LHCN-M2 (cell line): ENCODE measurements at places on chromosomes 2 and 18. TPM values are rescaled to one million over a fixed set of nuclear protein-coding genes. Genes with fewer than 3 reads are reported as not detected.

DNA sequence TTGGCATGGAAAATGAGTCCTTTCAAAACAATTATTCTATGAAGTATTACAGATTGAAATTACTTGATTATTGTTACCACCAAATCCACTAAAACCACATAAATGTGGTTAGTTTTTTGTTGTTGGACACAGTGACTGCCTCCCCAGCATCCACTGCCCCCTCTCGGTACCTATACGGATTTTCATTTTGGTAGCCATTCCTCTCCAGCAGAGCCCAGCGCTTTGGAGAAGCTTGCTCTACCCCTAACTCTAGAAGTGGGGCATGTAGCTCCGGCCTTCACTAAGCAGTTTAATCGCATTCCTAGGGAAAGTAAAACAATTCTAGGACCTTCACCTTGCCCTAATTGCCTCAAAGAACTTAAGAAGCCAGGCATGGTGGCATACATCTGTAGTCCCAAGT is 24.2 kb downstream of the OLA1 start:
- DNase-seq, result no peak

HOXD10 gene
- not detected in 2 replicates for total RNA-seq

DNA sequence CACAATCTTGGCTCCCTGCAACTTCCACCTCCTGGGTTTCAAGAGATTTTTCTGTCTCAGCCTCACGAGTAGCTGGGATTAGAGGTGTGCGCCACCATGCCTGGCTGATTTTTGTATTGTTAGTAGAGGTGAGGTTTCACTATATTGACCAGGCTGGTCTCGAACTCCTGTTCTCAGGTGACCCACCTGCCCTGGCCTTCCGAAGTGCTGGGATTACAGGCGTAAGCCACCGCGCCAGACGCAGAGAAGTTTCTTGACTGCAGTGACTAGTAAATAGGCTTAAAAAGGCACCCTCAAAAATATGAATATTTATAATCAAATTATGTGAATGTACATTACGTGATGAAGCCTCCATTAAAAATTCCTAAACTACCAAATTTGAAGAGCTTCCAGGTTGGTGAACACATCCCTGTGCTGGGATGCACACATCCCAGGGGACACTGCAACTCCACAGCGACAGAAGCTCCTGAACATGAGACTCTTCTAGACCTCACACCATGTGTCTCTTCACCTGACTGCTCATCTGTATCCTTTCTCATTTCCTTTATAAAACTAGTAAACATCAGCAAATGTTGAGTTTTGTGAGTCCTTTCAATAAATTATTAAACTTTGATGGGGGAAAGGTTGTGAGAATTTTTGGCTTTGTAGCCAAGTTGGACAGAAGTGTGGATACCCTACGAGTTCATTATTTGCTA is 203.3 kb upstream of the SPOPL start:
- DNase-seq, result no peak

DNA sequence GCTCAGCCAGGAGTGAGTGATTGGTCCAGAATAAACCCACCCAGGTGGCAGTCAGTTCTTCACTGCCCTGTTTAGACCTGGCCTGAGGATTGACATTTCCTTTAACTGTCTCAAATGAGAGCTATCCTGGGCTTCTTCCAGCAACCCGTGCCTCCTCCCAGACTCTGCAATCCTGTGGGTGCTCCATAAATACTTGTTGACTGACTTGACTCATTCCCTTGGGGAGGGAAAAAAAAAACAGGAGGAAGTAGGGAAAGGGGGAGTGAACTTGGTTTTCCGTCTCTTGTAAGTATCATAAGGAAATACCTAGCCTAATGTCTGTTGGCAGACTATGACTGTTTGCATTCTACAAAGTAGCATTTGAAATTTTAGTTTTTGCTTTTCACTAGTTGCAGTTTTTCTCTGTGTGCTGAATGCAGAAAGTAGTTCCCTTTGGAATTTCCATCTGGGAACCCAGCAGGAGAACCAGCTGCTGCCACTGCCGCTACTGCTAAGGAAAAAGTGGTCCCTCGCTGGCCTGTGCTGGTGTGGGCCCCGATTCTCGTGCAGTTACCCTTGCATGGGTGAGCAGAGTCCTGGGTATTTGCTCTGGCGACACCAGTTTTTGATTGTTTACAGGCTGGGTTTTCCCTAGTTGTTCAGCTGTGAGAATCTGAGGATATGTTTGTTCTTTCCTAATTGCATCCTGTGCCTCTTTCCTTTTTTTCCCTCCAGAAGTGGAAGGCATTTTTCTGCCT is 78.8 kb downstream of the TGOLN2 start:
- DNase-seq, result peak; percentile 95
